ENCODE measurements at places on chromosomes 13 and 19.
A peak's percentile ranks its signal among the peaks of the same experiment; 100 is the strongest.

DNA sequence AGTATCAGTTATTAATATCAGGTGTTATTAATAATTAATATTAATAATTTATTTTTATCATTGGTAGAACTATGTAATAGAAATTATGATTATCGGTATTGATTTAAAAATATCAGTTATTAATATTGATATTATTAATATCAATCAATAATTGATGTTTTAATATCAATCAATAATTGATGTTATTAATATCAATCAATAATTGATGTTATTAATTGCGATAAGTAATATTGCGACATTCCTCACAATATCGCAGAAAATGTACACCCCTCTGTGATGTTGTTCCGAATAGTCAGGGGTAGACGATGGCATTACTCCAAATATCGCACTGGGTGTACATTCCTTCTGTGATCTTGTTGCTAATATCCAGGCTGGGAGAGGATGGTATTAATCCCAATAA, 3.7 kb upstream of the RGCC start:
- no peak overlapping the region for H3K4me3 ChIP-seq
- peaks cover 12% of the 10 kb centered on the region for H3K27me3 ChIP-seq
- H3K36me3 ChIP-seq, result no peaks in the 10 kb centered on the region
- peaks cover 8% of the 10 kb centered on the region for H3K4me1 ChIP-seq
- no peak overlapping the region for H3K27ac ChIP-seq

DNA sequence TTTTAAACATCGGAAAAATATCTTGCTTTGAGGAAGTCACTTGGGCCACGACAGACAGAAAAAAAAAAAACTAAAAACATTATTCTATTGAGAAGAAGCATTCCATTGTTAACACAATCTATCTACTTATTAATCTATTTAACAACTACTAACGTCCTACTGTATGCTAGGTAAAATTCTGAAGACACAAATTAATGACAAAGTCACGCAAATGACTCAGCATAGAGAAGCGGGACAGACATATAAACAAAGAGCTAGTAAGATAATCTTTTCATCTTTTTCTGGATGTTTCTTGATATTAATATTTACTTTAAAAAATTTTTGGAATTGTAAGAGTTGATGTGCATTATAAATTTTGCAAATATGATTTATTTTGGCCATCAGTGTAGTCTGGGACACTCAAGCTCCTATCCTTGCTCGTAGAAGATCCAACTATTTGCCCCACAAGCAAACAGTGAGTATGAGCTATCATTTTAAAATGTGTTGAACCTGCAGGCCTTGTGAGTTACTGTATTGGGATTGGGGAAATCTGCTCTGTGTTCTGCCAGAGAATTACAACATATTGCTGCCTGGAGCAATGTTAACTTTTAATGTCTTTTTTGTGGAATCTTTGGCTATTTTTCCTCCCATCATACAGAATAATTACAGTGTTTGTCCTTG, 109.1 kb downstream of the PCDH9 start:
- H3K36me3 ChIP-seq, result no peaks in the 10 kb centered on the region
- H3K4me1 ChIP-seq, result peaks cover 3% of the 10 kb centered on the region
- H3K27ac ChIP-seq, result no peak overlapping the region
- no peak overlapping the region for H3K4me3 ChIP-seq

DNA sequence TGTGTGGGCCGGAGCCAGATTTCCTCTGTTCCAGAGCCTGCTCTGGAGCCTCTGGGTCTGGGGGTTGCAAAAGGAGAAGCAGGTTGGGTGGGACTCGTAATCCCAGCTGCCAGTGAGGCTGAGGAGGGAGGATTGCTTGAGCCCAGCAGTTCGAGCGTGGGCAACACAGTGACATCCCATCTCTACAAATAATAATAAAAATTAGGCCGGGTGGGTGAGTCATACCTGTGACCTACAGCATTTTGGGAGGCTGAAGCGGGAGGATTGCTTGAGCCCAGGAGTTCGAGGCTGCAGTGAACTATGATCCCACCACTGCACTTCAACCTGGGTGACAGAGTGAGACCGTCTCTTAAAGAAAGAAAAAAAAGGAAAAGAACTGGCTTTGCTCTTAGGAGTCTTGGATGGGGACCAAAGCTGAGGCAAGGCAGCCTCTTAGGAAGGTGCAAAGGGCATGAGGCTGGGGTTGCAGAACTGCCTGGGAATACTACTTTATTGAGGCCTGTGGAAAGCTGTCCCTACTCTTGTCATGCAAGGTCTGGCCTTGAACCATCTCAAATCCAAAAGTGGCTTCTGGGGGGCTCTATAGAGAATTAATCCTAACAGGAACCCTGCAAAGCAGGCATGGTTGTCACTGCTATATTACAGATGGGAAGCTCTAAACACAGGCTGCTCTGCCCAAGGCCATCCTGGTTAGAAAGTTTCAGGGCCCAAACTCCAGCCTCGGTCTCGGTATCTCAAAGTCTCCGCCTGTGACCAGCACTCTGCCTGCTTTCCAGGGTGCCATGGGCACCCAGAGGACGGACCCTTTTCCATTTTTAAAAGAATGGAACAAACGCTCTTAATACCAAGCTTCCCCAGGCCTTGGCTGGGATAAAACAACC, 880 bp upstream of the C19orf12 start:
- no peak for DNase-seq
- H3K4me1 ChIP-seq, result peaks cover 5% of the 10 kb centered on the region
- peak overlapping the region; percentile 72 for H3K27ac ChIP-seq
- H3K4me3 ChIP-seq, result peak overlapping the region; percentile 54
- H3K27me3 ChIP-seq, result no peaks in the 10 kb centered on the region
- H3K36me3 ChIP-seq, result no peaks in the 10 kb centered on the region

DNA sequence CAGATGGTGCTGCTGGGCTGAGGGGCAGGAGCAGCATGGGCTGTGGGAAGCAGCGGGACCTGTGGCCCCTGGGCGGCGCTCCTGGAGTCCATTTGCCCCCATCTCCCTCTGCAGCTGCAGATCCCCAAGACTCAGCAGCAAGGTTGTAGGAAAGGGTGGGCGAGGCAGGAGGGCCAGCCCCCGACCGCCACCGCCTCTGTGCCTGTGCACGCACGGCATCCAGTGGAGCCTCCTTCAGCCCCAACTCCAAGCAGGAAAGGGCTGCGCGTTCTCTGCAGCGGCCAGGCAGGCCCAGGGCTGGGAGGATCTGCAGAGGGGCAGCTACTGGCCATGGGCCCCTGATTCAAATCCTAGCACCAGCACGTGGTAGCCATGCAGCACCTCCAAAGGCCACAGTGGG, 20.8 kb downstream of the DPF1 start:
- H3K36me3 ChIP-seq, result peaks cover 5% of the 10 kb centered on the region
- no peak for DNase-seq
- H3K4me3 ChIP-seq, result no peak overlapping the region
- H3K27me3 ChIP-seq, result no peaks in the 10 kb centered on the region
